Endothelial cell (in vitro differentiated cells): ENCODE measurements at places on chromosomes 5 and 9.

GRCh38 chr9:96209407-96210271 lies 92.3 kb downstream of the HSD17B3 start:
- DNase-seq: no peak

DNA sequence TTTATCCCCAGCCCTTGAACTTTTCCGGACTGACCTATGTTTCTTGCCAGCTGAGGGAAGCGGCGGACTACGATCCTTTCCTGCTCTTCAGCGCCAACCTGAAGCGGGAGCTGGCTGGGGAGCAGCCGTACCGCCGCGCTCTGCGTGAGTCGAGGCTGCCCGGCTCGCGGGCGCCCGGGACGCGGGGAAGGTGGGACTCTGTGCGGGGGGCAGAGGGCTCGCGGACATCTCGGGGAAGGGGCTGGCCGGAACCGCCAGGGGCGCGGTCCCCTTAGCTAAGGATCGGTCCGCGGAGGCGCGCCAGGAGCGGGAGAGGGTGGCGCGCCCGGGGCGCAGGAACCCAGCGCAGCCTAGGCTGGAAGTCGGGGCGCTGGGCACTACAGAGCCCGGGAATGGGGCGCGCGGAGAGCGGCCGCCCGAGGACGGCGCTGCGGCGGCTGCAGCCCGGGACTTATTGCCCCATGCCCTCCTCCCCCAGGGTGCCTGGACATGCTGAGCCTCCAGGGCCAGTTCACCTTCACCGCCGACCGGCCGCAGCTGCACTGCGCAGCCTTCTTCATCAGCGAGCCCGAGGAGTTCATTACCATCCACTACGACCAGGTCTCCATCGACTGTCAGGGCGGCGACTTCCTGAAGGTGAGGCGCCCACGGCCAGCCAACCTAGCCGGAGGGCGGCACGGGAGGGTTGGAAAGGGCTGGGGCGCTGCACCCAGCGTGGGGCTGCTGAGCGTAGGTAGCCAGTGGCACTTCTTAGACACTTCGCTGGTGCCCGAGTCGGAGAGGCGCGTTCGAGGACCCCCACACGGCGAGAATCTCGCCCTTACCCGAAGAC lies 922 bp downstream of the CRHBP start:
- DNase-seq: peak; percentile 40

DNA sequence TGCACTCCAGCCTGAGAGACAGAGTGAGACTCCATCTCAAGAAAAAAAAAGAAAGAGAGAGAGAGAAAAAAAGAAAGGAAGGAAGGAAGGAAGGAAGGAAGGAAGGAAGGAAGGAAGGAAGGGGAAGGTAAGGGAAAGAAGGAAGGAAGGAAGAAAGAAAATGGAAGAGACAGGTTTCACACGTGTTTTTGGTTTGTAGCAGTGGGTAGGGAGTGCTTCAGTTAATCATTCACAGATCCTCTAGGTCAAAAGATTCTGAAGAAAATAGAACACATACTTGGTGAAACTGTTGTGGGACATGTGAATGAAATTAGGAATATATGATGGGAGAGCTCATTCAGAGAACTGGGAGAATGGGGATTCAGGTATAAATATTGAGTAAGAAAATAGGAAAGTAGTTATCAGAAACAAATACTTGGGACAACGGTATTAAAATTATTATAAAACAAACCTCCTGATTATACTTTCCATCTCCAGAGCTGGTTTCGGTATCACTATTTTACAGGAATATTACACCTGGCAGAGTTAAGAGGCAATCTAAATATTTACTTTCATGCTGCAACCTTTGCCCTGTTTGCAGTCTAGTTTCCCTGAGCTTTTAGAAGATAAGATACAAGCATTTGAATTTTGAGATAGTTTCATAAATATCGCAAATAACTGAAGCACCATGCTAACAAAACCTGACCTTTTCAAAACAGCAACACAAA lies 37.2 kb downstream of the MARVELD2 start:
- DNase-seq: no peak

GRCh38 chr9:71620331-71620730 lies 148.0 kb downstream of the CEMIP2 start:
- no peak for DNase-seq

- no peak for DNase-seq
Observed at GRCh38 chr9:110526426-110526825, 53.1 kb downstream of the SVEP1 start.

DNA sequence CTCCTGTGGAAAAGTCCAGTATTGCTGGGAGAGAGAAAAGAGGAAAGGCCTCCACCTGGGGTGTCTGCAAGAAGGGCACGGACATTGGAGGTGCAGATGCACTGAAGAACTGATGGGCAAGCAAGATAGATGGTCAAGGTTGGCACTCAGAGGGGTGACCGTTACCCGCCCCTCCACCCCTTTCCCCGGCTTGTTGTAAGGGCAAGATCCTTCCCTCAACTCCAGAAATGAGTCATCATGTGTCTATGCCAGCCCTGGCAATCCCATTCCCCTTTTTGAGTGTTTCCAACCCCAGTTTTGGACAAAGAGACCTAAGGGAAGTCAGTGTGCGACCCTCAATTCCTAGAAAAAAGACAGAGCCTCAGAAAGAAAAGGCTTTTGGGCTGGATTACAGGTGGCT lies 34.9 kb upstream of the ATP6V1G1 start:
- DNase-seq: no peak

- DNase-seq: no peak
Observed at GRCh38 chr5:25448190-25448621, 803.4 kb upstream of the CDH10 start.

DNA sequence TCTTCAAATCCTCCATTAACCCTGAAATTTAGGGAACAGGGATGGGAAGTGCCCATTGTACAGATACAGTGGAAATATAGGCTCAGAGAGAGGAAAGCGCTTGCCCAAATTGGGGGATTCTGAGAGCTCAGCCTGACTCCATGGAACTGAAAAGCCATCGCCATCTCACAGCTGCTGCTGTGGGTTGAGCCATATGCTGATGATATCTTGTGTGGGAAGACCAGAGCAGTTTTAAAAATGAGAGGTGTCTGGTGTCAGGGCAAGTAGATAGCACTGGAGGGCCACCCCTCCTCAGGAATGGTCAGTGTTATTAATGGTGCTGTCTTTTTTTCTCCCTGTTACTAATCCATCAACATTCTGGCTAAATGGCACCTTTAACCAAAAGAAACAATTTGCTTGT lies 50.9 kb upstream of the C5orf58 start:
- no peak for DNase-seq

GRCh38 chr5:102271759-102272158 lies 24.3 kb downstream of the SLCO4C1 start:
- DNase-seq: no peak

GRCh38 chr5:132222649-132223038 lies 5.0 kb downstream of the P4HA2 start:
- DNase-seq: no peak

- DNase-seq: no peak
Observed at GRCh38 chr5:146962801-146963355, 84.3 kb upstream of the PPP2R2B start.

DNA sequence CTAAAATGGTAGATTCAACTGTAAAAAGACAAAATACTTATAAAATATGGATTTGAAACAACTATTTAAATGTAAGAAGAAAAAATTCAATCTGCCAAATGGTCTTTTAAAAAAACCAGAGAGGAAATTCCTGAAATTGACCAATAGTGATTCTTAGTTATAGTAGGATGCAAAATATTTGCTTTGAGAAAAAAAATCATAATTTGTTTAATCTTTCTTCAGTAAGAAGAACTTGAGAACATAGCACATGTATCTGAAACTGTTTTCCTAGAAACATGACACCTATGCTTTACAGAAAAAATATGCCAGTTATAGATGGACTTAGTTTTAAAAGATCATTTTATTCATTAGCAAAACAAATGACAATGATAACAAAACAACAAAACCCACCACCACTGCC lies 186.9 kb upstream of the CD180 start:
- DNase-seq: no peak

GRCh38 chr9:37564916-37565315 lies 11.3 kb downstream of the FBXO10 start:
- DNase-seq: no peak

DNA sequence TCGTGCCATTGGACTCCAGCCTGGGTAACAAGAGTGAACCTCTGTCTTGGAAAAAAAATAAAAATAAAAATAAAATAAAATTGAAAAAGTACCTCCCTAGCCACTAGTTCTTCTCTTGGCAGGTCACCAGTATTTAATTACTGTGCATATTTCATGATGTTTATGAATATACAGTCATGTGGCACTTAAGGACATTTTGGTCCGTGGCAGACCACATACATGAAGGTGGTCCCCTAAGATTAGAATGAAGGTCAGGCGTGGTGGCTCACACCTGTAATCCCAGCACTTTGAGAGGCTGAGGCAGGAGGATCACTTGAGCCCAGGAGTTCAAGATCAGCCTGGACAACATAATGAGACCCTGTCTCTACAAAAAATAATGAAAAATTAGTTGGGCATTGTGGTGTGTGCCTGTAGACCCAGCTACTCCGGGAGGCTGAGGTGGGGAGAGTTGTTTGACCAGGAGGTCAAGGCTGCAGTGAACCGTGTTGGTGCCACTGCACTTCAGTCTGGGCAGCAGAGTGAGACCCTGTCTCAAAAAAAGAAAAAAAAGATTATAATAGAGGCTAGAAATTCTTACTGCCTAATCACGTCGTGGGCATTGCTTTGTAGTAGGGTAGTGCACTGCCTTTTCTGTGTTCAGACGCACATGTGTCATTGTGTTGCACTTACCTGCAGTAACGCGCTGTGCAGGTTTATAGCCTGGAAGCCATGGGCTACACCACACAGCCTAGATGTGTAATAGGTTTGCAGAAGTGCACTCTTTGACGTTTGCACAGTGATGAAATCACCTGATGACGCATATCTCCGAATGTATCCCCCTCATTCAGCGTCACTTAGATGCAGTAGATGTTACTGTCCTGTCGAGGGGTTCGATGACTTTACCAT lies 12.8 kb downstream of the EHMT1 start:
- no peak for DNase-seq

DNA sequence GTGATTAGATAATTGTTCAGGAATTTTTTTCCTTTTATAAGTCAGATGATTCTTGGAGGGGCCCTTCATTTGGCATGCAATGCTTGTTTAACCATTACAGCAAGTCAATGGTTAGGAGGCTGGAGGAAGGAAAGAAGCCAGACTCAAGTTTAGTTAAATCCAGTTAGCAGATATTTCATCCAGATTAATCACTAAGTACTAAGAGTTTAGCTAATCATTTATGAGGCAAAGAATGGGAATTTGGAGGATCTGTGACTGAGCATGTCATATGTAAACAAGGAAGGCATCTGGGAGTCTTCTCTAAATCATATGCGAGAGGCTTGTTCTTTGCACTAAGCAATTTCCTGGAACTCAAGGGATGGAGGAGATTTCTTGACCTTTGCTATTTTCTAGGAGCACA lies 145.3 kb upstream of the SGCD start:
- DNase-seq: no peak

GRCh38 chr9:8078641-8079140 lies 279.1 kb upstream of the DMAC1 start:
- no peak for DNase-seq

- DNase-seq: no peak
Observed at GRCh38 chr5:60522292-60522905, 177.6 kb downstream of the DEPDC1B start.

- DNase-seq: no peak
Observed at GRCh38 chr5:41921166-41921565, 3.9 kb upstream of the FBXO4 start.

DNA sequence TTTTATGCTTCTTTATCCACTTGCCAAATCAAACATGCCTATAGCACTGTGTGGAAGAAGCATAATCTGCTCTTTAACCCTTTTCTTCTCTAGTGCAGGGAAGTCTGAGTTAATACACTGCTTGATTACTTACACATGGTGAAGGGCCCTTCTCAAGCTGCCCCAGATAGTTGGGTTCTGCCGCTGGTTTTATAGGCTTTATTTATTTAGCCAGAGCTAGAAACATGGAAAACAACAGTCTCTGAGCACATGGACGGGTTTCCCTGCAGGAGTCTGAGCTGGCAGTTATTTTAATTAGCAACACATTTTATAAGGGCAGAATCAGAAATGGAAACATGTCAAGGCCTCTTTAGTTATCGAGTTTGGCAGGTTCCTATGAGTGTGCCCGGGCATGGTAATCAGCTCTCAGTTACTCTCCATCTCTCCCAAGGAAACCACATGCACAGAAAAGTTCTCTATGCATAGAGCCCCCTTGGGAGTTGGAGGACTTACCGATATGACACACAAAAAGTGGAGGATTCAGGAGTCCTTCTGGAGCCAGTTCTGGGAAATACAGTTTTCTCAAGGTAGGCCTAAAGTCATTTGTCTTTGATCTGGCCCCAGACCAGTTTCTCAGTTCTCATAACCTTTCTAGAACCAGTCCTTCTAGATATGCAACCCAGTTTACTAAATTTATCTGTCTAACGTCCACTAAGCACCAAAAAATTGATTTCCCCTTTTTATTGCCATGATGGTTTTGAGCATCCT lies 564.8 kb downstream of the ACTL7B start:
- no peak for DNase-seq

DNA sequence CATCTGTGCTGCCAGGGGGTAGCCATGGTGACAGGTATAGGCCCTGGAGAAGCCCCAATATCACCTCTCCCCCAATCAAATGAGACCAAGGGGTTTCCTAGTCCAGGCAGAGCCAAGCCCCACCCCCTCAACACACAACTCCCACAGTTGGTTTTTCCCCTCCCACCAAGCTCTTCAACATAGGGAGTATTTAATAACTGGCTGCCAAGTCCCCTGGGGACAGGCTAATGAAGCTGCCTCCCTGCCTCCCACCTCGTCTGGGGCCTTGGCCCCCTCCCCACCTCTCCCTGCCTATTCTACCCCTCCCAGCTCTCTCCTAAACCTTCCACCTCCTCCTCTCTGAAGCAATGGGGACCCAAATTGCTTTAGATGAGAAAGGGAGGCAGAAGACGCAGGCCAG lies 23.4 kb downstream of the CPLX2 start:
- no peak for DNase-seq

GRCh38 chr5:125343015-125343414 lies 596.6 kb upstream of the ZNF608 start:
- no peak for DNase-seq

- DNase-seq: no peak
Observed at GRCh38 chr5:13580058-13580457, 364.4 kb downstream of the DNAH5 start.

GRCh38 chr9:16982780-16983310 lies 112.4 kb upstream of the BNC2 start:
- DNase-seq: no peak

- DNase-seq: no peak
Observed at GRCh38 chr9:31415164-31415563, 969.3 kb upstream of the ACO1 start.

DNA sequence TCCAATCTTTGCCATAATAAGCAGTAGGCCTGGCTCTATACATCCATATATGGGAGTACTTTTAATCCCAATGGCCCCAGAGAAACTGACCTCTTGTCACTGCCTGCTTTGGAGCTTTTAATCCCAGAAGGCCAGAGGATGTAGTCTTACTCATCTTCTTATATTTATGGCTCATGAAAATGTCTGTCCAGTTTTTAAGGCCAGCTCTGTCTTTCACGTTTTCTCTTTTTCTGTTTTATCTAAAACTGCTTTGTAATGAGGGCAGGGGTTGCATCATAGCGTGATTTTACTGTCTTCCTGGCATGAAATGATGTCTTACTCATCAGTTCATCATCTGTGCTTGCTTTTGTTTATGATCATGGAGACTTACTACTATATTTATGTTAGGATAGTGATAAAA lies 1094.9 kb downstream of the MAT2B start:
- DNase-seq: no peak

GRCh38 chr5:66239034-66239433 lies 94.9 kb downstream of the SREK1 start:
- DNase-seq: no peak

GRCh38 chr5:157611571-157612476 lies 36.2 kb upstream of the ADAM19 start:
- no peak for DNase-seq

GRCh38 chr9:137963525-137963924 lies 85.9 kb downstream of the CACNA1B start:
- DNase-seq: no peak
